SK-N-SH treated with all-trans-retinoic acid at 6 μM for 48 hours (cell line): ENCODE measurements at places on chromosomes 1 and 21.
A peak's percentile ranks its signal among the peaks of the same experiment; 100 is the strongest.

DNA sequence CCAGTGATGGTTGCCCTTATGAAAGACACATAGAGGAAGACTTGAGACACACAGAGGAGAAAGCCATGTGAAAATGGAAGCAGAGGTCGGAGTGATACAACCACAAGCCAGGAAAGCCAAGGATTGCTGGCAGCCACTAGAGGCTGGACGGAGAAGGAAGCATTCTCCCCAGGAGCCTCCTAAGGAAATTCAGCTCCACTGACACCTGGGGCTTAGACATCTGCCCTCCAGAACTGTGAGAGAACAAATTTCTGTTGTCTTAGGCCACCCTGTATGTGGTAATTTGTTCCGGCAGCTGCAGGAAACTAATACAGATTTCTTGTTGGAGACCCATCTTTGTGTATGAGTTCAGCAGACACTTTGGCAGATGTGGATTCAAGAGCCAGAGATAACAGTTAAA, 126.9 kb upstream of the ATP1A1 start:
- no peak for ATAC-seq

DNA sequence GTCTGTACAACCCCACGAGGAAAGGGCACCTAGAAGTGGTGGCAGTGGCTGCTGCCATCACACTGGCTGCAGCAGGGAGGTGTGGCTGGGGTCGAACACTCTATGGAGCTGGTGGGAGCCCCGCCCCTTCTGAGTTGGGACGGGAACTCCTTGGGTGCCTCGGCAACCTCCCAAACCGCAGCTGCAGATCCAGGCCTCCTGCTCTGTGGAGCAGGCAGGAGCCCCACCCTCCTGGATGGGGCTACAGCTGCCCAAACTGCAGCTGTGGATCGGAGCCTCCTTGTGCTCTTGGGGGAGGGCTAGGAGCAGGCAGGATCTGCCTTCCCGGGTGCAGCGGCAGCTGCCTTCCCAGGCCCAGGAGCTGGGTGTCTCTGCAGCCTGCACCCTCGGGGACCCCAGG, 38.9 kb upstream of the TARDBP start:
- no peak for ATAC-seq

- no peak for ATAC-seq
Observed at GRCh38 chr1:97904534-97904933, 16.3 kb downstream of the DPYD start.

DNA sequence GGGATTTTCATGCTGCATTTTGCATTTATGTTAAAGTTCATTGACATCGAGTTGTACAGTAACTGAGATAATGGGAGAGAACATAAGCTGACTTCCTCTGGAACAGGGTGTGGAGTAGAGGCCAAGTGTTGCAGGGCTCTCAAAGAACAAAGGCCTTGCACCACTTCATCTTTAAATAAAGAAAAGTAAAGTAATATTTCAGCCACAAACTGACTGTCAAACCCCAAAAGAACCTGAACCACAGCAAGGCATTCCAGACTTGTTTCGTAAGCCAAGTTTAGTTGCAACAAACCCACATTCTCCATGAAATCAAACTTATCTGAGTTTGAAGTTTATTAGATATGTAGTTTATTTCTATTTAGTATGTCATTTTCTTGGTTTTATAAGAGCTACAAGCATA, 19.1 kb upstream of the HMGCS2 start:
- ATAC-seq, result no peak

DNA sequence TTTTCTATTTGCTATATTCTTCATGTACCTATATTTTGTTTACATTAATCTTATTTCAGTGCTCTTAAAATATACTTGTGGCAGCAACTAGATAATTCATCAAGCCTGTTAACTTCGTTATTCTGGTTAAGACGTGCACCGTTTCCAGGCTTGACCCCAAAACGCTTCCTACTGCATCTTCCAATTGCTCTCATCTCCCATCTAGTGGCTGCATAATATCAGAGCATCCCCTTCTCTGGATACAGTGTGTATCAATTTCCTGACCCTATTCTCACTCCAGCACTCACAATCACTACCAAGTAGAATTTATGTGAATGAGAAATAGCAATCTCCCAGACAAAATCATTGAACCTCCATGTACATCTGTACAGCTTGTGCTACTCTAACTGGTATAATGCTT, 1280.3 kb upstream of the B3GALT2 start:
- ATAC-seq, result peak; percentile 88

DNA sequence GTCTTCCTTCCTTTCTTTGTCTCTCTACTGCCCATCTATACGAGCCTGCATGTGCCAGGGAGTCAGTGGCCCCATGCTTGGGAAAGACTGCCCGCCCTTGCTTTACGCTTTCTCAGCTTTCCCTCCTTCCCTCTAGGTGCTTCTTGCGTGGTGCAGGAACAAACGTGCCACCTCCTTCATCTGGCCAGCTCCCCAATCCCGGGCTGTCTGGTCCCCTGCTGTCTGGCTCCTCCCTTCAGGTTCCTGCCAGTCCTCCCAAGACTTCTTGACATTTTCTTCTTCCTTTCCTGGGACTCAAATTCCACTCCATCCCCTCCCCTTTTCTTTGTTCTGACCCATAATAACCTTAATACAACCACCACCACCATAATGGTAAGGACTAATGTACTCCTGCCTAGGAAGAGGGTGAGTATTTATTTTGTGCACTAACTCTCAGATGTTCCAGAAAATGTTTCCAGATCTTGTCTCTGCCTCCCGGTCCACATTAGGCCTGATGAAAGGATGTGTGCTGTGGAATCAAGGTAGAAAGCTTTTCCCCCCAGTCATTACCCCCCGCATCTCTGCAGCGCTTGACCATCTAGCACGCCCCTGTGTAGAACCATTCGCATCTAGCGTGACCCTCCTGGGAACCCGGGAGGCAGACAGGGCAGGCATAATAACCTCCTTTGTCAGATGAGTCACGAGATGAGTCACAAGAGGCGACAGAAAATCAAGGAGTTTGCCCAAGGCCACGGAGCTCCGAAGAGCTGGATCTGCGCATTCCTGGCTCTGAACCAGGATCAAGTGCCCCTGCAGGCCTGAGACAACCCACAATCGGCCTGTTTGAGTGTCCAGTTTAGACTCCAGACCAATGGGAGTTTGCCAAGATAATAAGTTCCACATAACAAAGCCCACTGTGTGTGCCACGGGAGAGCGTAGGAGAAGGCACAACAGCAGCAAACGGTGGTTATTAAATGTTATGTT, 60.1 kb upstream of the NEK2 start:
- ATAC-seq, result peak; percentile 90

DNA sequence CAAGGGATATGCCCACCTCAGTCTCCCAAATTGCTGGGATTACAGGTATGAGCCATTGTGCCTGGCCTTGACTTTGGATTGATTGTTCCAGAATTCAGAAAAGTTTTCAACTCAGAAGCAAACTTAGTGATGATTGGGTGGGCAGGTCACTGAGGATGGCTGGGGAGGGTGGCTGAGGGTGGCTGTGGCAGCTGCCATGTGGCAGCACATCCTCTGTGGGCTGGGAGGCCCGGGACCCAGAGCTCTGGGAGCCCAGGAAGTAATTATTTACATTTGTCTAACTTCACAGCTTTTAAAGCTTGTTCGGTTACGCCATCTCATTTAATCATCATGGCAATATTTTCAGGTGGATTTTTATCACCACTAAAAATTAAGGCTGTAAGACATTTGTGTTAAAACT, 76.1 kb downstream of the SCCPDH start:
- ATAC-seq, result no peak

GRCh38 chr1:23805025-23805424, 4.5 kb upstream of the GALE start:
- no peak for ATAC-seq

DNA sequence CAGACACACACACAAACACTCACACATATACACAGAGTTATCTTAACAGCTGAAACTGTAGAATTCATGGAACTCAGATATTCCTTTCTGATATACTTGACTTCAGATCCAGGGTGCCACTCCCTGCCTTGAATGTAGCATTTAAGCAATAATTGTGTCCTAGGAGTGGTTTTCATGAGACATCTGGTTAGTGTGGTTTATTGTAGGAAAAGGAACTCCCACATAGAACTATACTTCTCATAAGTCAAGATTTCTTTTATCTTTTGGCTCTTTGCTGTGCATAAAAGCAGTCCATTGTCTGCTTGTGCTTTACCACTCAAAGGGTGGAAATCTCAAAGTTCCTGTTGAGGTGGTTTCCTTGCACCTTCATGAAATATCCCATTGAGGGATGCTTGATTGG, 272.6 kb upstream of the SGIP1 start:
- ATAC-seq, result no peak

- ATAC-seq, result no peak
Observed at GRCh38 chr1:40861224-40862003, 749 bp downstream of the CITED4 start.

GRCh38 chr1:1565340-1565739, 9.3 kb downstream of the SSU72 start:
- ATAC-seq, result no peak

DNA sequence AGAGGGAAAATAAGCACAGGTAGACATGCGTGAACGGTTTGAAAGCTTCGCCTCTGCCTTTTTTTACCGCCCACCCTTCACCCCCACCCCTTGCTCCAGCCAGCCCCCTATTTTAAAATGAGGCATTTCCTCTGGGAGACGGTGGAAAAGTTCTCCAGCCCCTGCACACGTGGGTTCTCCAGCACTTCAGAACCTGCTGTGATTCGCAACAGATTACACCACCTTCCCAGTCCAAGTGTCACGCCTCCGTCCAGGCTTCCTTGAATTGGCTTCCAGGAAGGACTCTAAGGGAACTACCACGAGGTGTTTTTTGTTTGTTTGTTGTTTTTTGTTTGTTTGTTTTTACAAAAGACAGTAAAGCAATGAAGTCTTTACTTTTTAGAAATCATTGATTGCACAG, 2.6 kb downstream of the LRRC7 start:
- ATAC-seq, result no peak

- peak; percentile 61 for ATAC-seq
Observed at GRCh38 chr1:194600716-194601115, 1414.3 kb upstream of the B3GALT2 start.

DNA sequence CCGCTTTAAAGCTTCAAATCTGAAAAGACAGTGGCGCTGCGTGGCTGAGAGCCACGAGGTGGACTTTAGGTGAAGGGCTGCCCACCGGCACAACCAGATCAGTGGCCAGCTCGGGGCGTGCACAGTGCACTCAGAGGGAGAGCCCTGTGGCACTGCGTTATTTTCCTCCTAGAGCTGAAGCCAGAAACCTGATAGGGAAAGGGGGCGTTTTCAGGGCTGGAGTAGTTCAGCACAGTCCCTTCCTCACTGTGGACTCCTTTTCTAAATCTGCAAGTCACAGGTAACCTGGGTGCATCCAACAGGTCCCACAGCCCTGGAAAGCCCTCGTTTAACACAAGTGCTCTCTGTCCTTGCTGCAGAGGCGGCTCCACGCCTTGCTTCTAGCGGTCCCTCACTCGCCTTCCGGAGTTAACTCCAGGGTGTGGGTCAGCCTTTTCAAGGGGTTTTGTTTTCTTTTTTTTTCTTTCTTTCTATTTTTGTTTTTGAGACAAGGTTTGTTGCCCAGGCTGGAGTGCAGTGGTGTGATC, 81.2 kb downstream of the GALNT2 start:
- no peak; the same call in 2 of the 3 replicates for ATAC-seq

- ATAC-seq, result no peak
Observed at GRCh38 chr1:226001963-226002666, 3.0 kb upstream of the SDE2 start.

GRCh38 chr1:53938136-53938830, 7.2 kb downstream of the IFT25 start:
- ATAC-seq, result no peak

- ATAC-seq, result peak; percentile 4
Observed at GRCh38 chr21:44329971-44330681, 9.1 kb downstream of the CFAP410 start.

- no peak for ATAC-seq
Observed at GRCh38 chr1:65179148-65179547, 31.1 kb downstream of the AK4 start.
